ENCODE measurements at places on chromosomes 1 and 21.

DNA sequence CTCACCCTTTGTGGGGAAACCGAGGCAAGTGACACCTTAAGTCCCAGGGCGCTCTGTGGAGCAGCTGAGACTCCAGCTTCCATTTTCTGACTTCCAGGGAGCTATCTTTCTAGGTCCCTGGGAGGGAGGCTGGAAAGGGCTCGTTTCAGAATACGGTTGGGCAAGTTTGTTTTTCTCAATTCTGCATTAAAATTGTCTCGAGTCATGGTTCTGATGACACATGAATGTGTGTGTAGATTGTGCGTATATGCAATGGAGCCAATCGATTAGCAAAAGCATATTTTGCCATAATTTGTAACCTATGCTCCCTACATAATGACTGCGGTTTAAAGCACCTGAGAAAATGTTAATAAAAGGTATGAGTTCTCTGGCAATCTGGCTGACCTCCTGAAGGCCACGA, 77.3 kb downstream of the SIK1 start:
- no peak for DNase-seq

DNA sequence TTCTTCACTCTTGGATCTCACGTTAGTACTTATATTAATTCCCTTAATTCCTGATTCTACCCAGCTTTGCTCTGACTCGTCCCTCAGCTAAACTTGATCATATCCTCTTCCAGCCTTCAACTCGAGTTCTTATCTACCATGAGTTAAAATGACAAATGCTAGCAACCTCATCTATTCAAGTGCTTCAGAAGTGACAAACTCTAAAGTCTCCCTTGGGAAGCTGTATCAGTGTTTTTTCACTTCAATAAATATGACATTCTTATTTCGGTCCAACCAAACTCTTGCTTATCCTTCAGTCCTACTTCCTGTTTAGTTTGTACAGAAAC, 75.3 kb downstream of the FOXJ3 start:
- no peak for DNase-seq

DNA sequence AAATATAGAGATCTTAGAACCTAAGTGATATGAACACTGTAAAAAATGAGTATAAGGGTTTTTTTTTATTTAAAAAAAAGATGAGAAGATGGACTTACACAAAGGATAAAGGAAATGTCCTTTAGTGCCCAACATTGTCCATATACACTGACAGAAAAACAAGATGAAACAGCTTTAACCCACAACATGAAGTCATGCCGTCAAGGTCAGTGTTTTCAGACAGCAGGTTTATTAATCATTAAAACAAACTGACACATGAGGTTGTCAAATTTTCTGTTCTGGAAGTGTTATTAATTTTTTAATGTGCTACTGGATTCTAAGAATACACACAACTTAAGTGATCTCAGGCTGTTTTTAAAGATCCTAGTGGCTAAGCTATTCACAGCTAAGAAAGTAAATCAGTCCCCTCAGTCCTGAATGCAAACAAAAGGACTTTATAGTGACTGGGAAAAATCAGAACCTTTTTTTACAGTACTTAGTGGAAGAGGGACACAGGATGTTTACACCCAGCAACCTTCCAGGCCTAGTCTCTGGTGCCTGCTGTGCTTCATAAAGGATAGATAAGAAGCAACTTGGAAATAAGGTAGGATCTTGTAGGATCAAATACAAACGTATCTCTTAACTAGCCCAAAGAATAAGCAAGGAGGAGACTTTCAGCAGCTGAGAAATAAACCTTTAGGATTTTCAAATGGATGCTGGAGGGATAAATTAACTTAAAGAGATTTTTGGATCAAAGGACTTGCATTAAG, 21.9 kb upstream of the PKN2 start:
- DNase-seq = no peak

DNA sequence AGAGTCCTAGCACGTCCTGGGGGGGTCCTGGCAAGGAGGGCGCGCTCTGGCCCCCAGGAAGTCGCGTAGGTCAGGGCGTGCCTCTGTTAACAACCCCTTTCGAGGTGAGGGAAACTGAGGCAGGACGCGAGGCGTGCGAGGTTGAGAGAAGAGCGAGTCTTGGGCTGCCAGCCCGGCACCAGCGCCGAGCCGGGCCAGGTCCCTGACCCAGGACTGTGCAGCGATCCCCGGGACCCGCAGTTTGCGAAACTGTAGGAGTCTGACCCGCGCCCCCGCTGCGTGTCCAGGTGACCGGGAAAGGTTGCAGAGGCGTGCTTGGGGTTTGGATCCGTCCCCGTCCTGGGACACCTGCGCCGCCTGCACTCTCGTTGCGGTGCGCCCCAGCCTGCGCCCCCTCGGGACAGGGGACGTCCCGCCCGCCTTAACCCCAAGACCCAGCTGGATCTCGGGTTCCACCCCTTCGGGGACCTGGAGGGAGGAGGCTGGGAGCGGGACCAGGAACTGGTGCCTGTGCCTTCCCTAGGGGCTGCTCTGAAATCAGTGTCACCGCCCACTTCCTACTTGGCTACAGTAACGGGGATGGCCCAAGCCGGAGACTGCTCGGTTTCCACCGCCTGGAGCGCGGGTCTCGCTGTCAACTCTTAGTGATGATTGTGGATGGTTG, 493 bp downstream of the DISC1 start:
- peak; percentile 81 for DNase-seq

DNA sequence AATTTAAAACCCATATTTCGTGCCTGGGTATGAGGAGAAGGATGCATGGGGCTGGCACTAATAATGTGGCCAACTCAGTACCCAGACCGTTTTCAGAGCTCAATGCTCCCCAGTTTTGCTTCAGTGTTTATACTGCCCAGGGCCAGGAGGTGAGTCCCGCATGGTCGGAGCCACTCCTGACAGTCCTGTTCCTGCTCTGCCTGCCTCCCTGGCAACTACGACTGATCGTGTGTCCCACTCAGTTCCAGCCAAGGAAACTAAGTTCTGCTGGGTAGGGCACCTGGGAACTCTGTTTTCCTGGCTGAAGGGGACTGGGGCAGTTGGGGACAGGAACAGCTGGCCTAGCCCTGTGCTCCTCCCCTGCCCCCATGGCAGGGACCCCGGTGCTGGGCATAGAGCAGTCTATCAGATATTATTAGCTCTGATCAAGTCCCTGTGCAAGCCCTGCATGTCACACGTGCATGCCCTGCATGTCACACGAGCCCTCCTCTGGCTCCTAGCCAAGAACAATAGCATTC, 19.2 kb downstream of the S100A7 start:
- no peak for DNase-seq

DNA sequence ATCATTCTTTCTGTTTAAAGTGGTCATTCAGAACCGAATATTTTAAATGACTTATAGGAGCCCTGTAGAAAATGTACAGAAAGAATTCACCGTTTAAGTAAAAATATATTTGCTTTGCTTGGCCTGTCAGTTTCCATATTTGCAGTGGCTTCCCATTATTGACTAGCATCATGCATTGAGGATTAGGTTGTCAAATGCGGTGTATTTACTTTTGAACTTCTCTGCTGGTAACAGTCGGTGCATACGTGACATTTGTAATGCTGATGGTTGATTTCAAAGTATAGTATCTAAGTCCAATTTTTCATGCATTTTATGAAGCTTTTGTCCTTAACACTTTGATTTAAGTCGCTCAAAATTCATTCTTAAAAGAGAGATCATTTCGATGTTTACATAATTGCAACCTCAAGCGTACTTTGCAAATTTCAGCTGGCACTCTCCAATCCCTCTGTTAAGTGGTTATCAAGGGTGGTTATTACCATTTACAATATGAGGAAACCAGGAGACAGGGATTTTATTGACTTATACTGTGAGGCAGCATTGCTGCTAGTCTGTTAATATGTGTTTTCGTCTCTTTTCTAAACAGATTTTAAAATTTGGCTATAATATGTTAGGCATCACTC, 201.6 kb downstream of the SDCCAG8 start:
- DNase-seq = no peak

- DNase-seq = no peak
Observed at GRCh38 chr1:186717286-186717685, 37.1 kb upstream of the PTGS2 start.

DNA sequence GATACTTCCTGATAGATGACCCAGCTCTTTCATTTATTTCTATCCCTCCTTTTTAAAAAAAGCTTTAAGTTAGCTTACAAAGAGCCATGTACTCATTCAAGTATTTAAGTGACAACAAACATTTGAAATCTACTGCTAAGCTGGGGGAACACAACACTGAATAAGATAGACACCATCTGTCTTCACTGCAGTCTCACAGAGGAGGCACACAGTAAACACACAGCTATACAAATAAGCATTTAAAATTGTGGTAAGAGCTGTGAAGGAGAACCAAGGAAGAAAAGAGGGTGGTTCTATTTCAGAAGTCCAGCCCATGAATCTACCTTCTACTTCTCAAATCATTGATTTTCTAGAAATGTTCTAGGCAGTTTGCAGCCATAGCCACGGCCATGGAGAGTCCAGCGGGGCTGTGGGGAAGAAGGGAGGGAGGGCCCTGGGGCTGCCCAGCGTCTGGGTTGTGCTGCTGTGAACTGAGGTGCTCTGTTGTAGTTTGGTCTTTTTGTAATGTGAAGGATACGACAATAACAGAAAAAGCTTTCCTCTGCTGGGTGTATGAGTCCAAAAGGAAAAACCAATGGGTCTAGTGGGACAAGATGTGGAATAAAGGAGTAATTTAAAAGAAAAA, 28.2 kb downstream of the PRDM2 start:
- DNase-seq = no peak

GRCh38 chr1:19013826-19014548, 57.5 kb upstream of the IFFO2 start:
- DNase-seq = no peak

GRCh38 chr1:236426215-236426614, 32.1 kb downstream of the EDARADD start:
- no peak for DNase-seq

- DNase-seq = no peak
Observed at GRCh38 chr1:26064553-26064952, 2.9 kb downstream of the TRIM63 start.

GRCh38 chr1:231883382-231883781, 256.8 kb downstream of the DISC1 start:
- DNase-seq = no peak

- no peak for DNase-seq
Observed at GRCh38 chr1:223008808-223009207, 134.2 kb downstream of the TLR5 start.

DNA sequence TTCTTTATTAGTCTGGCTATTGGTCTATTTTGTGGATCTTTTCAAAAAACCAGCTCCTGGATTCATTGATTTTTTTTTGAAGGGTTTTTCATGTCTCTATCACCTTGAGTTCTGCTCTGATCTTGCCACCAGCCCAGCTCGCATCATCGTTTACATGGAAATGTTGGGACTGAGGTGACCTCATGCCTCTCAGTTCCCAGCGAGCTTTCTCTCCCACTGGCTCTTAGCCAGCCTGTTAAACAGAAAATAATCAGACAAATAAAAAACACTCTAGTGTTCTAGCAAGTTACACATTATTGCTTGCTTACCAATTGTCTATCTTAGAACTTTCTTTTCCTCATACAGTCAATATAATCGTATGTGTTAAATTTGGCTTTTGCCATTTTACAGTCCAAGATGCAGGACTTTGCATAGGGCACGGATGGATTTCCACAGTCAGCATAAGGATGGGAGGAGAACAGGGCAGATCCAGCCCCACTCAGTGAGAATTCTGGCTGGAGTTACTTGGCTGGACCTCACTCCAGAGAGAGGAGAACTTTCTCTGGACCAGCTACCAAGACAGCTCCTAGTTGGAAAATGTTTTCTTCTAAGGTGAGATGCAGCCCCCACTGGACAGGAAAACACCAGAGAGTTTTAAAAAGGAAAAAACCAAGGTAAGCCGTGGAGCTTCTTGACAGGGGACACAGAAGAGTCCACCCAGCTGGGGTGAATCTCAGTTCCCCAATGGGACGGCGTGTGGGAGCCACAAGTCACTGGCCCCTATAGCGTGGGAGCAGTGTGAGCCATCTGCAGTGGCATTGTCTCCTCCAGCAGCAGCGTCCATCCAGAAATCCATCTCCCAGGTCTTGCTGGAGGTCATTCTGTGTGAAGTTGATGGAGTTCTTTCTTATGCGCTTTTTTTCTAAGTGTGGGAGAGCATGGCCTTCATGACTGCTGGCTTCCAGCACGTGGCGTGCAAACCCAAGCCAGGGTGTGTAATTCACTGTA, 17.6 kb downstream of the PGBD2 start:
- peak; percentile 40 for DNase-seq

DNA sequence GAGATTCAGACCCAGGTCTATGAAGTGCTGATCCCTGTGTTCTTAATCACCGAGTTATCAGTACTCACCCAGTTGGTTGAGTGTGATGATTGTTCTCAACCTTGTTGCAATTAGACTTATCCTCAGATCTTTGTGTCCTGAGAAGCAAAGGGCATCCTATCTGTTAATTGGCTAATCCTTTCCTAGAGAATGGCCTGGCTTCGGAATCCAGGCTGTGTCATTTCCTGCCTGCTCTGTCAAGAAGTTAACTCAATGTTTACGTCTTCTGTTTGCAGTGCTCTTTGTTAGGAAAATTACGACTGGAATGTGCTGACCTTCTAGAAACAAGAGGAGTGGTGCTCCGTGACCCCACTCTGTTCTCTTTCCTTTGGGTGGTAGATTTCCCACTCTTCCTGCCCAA, 14.7 kb downstream of the GAS5 start:
- DNase-seq = no peak

DNA sequence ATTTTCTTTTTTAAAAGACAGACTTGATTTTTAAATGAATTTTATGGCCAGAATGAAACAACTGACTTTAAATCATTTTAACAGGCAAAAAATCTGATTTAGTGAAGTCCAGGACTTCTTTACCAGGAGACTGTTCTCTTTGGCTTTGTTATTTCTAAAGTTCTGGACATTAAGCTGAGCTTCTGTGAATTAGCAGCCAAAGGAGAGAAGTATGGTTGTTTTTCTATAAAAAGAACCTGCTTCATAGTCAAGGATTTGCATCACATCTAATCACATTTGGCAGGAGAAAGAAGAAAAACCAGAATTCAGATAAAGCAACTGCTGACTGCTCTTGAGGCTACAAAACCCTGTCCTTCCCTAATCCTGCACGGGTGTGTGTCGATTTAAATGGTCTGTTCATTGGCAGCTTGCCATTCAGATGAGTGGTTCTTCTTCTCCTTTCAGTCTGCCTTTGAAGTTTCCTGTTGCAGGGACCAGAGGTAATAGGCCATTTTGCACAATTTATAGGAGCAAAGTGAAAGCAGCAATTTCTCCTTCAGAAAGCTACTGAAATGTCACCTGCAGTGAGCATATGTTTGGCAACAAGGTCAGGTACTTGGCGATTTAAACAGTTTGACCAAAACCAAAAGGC, 215.4 kb downstream of the OLFM3 start:
- DNase-seq = no peak

- no peak for DNase-seq
Observed at GRCh38 chr1:230128569-230129285, 61.7 kb downstream of the GALNT2 start.

GRCh38 chr1:201346337-201346939, 31.0 kb downstream of the TNNT2 start:
- no peak for DNase-seq

GRCh38 chr1:71834601-71835441, 447.5 kb downstream of the NEGR1 start:
- peak; percentile 43 for DNase-seq

DNA sequence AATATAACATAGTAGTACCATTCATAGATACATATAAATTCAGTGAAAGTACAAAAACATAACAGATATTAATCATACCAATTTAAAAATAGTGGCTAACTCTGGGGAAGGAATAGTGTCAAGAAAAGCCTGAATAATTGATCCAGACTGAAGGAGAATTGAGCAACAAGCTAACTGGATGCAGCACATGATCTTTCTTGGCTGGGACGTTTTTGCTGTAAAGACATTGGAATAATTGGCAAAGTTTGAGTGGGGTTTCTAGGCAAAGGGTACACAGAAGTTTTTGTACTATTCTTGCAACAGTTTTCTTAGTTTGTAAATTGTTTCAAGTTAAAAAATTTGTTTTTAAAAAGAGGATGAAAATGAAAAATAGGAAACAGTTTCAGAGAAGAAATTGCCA, 2.6 kb upstream of the SH3GLB1 start:
- DNase-seq = no peak

All from posterior cingulate gyrus (tissue), 11 donors.